Motor neuron (in vitro differentiated cells): ENCODE measurements at places on chromosomes 7 and 10.

GRCh38 chr7:132141109-132141508, 435.2 kb downstream of the PLXNA4 start:
- no peak for ATAC-seq

DNA sequence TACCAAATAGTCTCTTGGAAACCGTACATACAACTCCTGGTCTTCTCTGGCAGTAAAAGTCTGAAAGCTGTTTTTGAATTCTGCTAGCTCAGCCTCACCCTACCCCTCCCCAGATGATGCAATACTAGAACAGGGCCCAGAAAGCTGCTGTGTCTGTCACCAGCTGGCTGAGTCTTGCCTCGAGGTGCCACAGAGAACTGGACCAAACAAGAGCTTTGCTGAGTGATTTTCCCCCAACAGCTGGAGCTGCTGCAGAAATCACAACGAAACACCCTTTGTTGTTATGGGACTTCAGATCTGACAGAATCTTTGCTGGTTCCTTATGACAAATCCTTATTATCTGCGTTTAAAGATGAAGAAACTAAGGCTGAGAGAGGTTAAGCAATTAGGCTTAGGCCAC, 134.1 kb downstream of the SPAG6 start:
- peak; percentile 57 for ATAC-seq

GRCh38 chr10:118203461-118203860, 138.7 kb downstream of the FAM204A start:
- no peak for ATAC-seq

- no peak for ATAC-seq
Measured at GRCh38 chr10:131805696-131806095, 95.1 kb upstream of the PPP2R2D start.

- ATAC-seq: no peak
Measured at GRCh38 chr7:205115-206010, 13.0 kb downstream of the FAM20C start.

GRCh38 chr10:19302117-19302516, 253.5 kb downstream of the MALRD1 start:
- ATAC-seq: no peak

- no peak for ATAC-seq
Measured at GRCh38 chr10:126187399-126187798, 200.9 kb downstream of the ADAM12 start.

GRCh38 chr10:129135624-129136023, 331.4 kb upstream of the MGMT start:
- ATAC-seq: no peak

DNA sequence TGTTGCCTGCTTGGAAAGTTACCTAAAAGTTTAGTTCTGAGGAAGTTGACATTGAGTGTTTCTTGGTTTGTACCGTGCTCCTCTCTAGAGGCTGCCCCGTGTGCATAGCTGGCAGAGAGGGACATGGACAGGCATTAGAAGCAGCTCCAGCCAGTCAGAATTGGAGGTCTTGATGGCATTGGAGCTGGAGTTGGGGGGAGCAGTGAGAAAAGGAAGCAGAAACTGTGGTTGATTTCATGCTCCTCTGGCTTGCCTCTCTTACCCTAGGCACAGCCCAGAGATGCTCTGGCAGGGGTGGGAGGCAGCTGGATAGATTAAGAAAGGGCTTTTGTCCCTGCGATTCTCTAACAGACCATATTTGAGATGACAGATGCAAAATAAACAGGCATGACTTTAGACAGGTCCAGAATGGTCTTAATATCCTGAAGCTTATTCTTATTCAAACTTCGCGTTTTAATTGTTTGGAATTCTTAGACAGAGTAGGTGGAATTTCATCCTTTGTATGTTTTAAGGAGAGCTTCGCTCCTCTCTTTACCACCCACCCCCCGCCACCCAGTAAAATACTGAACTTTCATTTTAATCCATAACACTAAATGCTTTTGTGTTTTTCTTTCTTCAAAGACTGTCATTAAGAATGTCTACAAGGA, 73.5 kb upstream of the GLCCI1 start:
- ATAC-seq: no peak

DNA sequence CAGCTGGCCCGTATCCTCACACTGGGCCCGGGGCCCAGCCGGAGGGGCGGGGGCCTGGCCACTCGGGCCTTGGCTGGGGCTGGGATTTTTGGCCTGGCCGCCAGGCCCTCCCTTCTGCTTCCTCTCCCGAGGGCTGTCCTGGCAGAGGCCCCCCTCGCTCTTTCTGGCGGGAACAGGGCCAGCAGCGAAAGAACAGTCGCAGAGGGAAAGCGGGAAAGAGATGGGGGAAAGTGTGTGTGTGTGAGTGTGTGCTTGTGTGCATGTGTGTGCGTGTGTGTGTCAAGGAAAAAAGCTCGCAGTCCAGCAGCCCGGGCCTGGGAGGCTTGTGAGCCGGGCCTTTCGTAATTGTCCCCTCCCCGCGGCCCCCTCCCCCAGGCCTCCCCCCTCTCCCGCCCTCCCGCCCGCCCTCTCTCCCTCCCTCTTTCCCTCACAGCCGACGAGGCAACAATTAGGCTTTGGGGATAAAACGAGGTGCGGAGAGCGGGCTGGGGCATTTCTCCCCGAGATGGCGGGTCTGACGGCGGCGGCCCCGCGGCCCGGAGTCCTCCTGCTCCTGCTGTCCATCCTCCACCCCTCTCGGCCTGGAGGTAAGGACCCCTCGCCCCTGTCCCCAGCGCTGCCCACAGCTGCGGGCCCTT, at the start of gene ELN:
TSS of gene ELN (plus strand) at position 491 of the 638 bp plus-strand sequence. CDS start at position 506, 15 bp downstream.
- peak; percentile 26 for ATAC-seq

DNA sequence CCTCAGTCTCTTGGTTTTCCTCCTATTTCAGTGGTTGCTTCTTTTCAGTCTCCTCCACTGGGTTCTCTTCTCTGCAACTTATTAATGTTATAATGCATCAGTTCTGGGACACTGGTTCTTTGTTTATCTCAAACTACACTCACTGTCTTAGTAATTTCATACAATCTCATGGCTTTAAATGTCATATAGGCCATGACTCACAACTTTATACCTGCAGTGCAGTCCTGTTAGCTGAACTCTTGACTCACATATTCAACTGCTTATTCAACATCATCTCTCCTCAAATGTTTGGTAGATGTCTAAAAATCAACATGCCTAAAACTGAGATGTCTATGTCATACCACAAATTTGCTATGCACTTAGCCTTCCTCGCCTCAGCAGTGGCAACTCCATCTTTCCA, 101.2 kb upstream of the PALS2 start:
- ATAC-seq: no peak

- ATAC-seq: no peak
Measured at GRCh38 chr10:48623607-48624132, 18.8 kb upstream of the ARHGAP22 start.

- ATAC-seq: no peak
Measured at GRCh38 chr7:128110641-128111364, 79.6 kb upstream of the LRRC4 start.

GRCh38 chr7:82373926-82374635, 69.5 kb downstream of the CACNA2D1 start:
- peak; percentile 87 for ATAC-seq

DNA sequence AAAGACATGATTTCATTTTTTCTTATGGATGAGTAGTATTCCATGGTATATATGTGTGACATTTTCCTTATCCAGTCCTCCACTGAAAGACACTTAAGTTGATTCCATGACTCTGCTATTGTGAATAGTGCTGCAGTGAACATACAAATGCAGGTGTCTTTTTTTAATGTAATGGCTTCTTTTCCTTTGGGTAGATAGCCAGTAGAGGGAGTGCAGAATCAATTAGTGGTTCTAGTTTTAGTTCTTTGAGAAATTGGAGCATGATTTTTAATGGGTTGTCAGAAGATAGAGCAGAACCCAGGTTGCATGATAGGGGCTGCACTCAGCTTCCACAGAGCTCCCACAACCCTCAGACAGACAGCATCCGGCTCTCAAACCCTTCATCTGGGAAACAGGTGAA, 152.9 kb upstream of the PLXDC2 start:
- no peak for ATAC-seq

- peak; percentile 11 for ATAC-seq
Measured at GRCh38 chr10:43649185-43649523, 473 bp upstream of the ZNF32 start.

DNA sequence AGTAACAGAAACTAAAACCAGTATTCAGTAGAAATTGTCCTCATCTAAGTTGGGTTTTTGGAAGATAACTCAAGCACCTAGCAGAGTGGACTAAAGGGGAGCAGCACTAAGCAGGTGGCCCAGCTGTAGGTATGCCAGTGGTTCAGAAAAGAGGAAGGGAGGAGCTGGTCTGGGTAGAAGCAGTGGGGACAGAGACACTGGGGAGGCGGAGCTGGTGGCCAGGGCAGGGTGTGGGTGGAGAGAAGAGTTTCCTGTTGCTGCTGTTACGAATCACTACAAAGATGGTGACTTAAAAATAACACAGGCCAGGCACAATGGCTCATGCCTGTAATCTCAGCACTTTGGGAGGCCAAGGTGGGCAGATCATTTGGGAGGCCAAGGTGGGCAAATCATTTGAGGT, 136.2 kb downstream of the WDR11 start:
- ATAC-seq: no peak
